ENCODE measurements at places on chromosomes 11 and 22.
A peak's percentile ranks its signal among the peaks of the same experiment; 100 is the strongest.

DNA sequence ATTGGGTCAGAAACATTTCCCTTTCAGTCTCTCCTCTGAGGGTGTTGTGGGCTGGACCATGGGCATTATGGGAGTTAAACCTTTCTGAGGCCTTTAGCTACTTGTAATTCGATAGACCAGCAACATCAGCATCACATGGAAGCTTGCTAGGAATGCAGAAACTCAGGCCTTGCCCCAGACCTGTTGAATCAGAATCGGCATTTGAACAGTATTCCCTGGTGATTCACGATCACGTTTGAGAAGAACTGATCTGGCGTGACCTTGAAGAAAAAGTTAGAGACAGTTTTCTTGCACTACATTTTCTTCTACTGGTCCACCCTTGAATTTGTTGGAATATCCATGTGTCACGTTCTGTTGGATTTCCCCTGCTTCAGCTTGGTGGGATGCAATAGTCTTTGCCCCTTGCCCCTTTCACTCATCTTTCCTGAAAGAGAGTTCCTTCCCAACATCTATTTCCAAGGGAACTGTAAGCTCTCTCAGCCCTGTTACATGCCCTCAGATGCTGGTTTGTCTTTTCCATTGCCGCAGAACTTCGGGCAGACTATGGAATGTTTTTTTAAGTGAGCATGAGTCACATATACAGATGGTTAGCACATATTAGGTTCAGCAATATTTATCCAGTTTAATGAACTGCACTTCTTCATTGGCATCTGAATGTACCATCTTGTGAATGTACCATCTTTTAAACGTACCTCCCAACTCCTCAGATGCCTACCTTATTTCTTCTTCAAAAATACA is 23.9 kb downstream of the EHF start:
- peak; percentile 58 for DNase-seq

- peak; percentile 27 for DNase-seq
These were observed 7.7 kb downstream of the SLC25A18 start for GRCh38 chr22:17570851-17571631.

- DNase-seq, result no peak
These were observed 3.1 kb downstream of the CYB5R3 start for GRCh38 chr22:42645938-42646568.

GRCh38 chr11:9344061-9344680 is 29.8 kb upstream of the TMEM41B start:
- DNase-seq, result no peak

DNA sequence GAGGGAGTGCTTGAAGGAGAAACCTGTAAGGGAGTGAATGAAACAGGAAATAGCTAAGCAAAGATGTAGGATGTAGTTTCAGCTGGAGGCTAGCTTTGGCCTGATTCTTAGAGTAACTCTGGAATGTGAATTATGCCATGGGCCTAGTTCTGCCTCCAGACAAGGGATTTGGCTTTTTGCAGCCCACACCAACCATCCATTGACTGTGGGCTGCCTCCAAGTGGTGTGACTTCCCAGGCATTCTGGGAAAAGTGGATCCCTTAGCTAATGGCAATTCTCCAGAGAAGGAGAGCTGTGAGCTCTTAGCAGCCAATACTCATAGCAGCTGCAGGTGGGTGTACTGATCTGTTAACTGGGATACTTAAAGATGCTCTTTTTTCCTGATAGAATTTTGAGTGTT is 2.0 kb upstream of the OR9I1 start:
- DNase-seq, result no peak

GRCh38 chr22:38442967-38443627 is 11.9 kb downstream of the KCNJ4 start:
- no peak for DNase-seq

- DNase-seq, result no peak
These were observed 9.5 kb upstream of the UPB1 start for GRCh38 chr22:24485608-24486007.

- no peak for DNase-seq
These were observed 110.2 kb downstream of the APIP start for GRCh38 chr11:34805937-34806336.

DNA sequence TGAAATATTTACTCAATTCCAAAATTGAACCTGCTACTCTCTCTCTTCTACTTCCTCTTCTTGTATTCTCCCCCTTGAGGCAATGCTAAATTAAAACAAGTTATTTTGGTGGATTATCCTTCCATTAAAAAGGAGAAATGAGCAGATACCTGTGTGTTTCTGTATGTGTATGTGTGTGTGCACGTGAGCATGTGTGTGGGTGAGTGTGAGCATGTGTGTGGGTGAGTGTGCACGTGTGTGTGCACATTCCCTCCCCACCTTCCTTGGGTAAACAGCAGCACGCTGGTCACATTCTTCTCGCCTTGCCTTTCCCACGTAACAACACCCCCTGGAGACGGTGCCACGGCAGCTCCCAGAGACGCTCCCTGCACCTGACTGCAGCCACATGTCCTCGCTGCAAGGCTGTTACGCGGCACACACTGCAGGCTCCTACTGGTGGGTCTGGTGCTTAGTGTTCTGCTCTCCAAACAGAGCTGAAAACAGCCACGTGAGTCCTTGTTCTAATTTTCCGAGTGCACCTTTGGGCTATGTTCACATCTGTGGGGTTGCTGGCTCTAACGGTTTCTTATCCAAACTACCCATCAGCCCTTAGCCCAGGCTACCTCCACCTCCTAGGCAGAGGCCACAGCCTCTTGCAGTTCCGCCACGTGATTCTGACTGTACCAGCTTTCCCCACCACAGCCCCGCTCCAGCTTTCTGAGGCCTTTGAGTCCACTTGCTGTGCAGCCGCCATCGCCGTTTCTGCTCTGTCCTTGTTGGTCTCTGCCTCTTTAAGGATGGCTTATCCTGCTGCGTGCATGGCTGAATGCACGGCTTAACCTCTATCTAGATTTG is 123.4 kb downstream of the CTTN start:
- DNase-seq, result no peak

DNA sequence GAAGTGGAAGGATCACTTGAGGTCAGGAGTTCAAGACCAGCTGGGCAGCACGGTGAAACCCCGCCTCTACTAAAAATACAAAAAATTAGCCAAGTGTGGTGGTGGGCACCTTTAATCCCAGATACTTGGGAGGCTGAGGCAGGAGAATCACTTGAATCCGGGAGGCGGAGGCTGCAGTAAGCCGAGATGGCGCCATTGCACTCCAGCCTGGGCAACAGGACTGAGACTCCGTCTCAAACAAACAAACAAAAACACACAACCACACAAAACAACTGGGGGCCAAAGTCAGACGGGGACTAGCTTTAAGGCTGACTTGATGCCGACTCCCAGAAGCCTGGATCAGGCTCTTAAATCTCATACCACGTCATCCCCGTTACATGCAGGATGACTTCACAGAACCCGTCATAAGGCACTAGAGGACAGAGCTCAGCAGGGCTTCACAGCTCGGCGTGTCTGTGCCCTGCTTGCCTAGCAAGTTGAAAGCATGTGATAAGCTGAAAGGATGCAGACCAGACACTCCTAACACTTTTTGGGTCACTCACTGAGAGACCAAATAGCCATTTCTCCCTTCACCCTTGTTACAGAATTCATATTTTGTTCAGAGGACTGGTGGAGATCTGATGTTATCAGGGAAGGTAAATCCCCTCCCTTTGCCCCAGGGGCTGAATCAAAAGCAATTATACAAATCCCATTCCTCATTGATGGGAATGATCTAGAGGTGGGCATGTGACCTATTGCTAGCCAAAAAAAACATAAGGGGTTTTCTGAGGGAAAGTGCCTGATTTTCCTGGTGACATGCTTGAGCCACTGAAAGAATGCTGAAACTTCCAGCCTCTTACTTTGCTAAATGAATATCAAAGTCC is 65.4 kb downstream of the GAB2 start:
- DNase-seq, result no peak

DNA sequence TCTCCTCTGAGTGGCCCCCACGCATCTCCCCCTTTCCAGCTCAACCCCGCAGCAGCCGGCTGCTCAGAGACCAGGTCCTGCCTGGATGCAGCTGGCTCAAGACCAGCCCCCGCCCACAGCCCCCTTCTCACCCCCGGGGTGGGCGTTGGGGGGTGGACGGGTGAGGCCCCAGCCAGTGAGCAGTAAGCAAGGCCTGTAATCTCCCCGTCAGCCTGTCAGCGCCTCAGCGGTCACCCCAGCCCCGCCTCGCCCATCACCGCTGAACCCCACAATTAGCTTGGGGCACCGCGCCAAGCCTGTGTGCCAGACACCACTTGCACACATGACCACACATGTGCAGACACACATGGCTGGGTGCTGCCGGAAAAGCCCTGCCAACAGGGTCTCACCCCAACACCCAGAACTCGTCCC is 5.9 kb downstream of the PLXNB2 start:
- no peak for DNase-seq

GRCh38 chr11:125967515-125967914 is 21.7 kb downstream of the VSIG10L2 start:
- DNase-seq, result no peak

DNA sequence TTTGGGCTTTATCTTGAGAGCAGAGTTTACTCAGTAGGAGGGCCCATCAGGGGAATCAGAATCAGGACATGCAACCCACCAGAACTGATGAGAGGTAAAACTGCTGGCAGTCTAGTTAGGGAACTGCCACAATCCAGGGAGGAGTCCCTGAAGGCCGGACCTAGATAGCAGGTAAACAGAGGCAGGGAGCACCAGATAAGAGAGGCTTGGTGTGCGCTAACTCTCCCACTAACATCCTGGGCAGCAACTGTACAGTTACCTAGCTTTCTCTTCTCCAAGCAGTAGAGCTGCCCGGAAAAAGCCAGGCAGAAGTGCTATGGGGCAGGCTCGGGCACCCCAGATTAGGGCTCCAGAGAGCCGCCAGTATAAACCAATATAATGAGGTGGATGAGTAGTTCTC is 865 bp upstream of the AMOTL1 start:
- DNase-seq, result no peak

- DNase-seq, result no peak
These were observed 23.6 kb downstream of the MORC2 start for GRCh38 chr22:30944986-30945385.

DNA sequence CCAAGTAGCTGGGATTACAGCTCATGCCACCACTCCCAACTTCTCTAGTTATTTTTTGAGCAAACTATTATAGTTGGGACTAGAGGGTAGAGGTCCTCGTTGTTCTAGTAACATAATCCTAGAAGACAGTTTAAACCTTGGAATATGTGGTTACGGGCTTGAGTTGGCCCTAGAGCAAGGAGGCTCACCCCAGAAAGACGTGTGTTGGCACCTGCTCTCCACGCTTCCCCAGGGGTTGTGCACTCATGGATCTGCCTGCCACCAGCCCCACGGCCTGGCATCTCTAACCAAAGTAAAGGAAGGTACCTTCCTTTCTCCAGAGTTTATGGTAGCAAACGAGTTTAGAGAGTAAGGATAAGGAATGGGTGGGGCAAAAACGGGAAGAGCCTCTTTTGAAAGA is 79.0 kb downstream of the SCN3B start:
- no peak for DNase-seq

- peak; percentile 54 for DNase-seq
These were observed 11.9 kb downstream of the CHRM1 start for GRCh38 chr11:62909107-62909894.

DNA sequence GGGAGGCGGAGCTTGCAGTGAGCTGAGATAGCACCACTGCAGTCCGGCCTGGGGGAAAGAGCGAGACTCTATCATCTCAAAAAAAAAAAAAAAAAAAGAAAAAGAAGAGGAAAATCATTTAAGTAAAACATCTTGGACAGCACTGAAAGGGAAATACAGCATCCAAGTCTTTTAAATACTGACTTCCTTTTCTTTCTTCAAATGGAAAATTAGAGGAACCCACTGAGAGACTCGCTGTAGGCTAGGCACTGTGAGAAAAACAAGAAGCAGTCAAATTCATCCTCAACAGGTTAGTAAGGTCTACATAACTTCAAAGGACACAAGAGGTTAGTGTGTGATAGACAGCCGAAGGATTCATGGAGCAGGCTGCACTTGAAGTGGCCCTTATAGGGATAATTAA is 243.7 kb downstream of the BLID start:
- DNase-seq, result no peak

GRCh38 chr11:2768471-2769408 is 68.9 kb upstream of the KCNQ1OT1 start:
- DNase-seq, result peak; percentile 20

- peak; percentile 21 for DNase-seq
These were observed 7.3 kb downstream of the CABP7 start for GRCh38 chr22:29727131-29727523.

DNA sequence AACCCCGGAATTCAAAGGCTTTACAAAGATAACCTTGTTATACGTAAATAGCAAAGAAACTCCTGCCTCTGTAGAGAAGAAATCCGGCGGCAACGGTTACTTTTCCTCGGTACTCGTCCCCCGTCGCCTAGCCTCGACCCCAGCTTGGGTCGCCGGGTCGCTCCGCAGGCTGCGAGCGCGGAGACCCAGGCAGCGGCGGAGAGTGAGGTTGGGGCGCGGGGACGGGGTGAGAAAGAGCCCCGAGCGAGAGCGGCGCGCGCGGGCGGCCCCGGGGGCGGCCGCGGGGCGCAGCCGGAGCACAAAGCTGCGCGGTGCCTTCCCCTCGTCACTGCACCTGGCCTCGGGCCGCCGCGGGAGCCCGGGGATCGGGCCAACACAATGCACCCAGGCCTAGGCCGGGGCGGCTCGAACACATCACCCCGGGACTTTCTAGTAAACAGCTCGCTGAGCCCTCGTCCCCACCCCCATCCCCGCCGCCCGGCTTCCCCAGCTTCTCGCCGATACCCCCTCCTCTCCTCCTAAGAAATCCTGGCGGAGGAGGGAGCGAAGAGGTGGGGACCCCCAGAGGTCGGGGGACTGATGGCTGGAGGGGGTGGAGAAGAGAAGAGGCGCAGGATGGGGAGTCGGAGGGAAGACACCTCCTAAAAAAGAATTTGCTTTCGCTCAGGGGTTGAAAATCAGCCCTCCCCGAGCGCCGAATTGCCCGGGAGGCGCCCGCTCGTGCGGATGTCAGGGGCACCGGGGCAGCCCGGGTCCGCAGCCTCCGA is 845 bp downstream of the MPPED2 start:
- no peak for DNase-seq

DNA sequence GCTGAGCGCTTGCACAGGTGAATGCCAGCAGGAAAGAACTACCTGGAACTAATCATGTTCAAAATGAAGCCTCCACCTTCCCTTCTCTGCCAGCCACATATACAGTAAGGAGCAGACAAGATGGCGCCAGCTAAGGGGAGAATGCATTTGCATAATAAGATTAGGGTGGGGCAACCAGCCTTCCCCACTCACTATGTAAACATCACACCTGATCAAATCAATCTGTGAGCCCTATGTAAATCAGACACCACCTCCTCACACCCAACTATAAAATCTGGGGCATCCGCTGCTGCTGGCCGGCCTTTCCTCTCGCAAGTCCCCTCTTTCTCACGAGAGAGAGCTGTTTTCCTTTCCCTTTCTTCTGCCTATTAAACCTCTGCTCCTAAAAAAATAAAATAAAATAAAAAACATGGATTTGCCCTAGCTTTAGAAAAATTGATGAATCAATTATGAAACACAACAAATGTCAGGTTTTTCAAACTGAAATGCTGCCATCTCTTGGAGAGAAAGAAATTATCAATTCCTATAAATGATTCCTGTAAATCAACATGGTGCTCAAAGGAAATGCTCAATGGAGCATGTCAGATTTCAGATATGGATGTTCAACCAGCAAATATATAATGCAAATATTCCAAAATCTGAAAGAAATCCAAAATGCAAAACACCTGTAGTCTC is 108.9 kb downstream of the SGSM3 start:
- DNase-seq, result no peak

GRCh38 chr11:7422544-7423331 is 62.6 kb upstream of the OLFML1 start:
- no peak for DNase-seq
